ENCODE measurements at places on chromosomes 5 and 9.

- no peak for DNase-seq
Observed at GRCh38 chr9:86664603-86665002, 282.7 kb downstream of the GAS1 start.

- DNase-seq, result no peak
Observed at GRCh38 chr5:65055938-65056337, 287.2 kb downstream of the CWC27 start.

DNA sequence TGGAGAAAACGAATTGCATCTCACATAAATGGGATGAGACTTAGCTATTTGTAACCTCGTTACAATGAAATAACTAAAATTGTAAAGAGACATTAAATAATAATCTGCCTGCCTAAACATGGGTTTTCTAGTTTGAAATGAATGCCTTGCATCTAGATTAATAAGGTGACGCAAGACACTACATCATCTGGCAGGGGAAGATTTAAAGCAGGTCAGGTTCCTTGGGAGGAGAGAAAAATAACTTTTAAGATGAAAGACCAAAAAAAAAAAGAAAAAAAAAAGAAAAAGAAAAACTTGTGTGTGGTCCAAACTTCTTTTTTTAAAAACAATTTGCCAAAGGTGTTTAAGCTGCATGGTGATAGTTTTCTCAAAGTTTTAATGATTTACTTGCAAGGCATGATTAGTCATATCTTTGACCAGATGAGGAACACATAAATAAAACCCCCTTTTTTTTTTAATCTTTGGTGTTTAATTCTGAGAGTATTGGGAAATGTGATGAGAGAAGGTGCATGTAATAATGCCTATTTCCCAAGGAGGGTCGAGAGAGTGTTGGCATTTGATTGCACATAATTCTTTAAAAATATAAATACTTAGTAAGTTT lies 122.9 kb upstream of the ADAMTSL1 start:
- DNase-seq, result no peak

- DNase-seq, result no peak
Observed at GRCh38 chr5:2983583-2984300, 232.3 kb upstream of the IRX2 start.

DNA sequence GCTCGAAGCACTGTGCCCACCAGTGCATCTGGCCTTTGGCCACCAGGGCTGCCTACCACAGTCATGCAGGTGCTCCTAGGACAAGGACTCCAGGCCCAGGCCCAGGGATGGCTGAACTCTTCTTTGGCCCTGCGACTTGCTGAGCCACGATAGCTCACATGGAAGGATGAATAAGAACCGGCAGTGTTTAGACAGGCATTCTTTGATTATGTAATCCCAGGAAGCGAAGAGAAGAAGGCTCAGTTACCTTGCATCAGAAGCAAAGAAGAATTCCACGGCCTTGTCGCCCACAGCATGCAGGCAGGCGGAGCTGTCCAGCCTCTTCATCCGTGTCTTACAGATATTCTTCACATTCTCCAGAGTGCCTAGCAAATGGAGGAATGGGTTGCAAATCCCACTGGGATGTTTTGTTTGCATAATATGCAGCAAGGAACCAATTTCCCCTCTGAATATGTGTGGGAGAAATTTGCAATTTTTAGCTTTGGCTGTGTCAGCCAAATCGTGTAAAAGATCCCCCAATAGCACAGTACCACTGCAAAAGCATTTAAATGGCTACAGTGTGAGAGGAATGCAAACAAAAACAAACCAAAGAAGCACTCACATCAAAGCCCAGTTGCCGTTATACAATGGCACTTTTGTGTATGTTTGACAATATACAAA lies 29.1 kb downstream of the GFPT2 start:
- DNase-seq, result no peak

- no peak for DNase-seq
Observed at GRCh38 chr9:8424786-8425410, 625.3 kb upstream of the DMAC1 start.

DNA sequence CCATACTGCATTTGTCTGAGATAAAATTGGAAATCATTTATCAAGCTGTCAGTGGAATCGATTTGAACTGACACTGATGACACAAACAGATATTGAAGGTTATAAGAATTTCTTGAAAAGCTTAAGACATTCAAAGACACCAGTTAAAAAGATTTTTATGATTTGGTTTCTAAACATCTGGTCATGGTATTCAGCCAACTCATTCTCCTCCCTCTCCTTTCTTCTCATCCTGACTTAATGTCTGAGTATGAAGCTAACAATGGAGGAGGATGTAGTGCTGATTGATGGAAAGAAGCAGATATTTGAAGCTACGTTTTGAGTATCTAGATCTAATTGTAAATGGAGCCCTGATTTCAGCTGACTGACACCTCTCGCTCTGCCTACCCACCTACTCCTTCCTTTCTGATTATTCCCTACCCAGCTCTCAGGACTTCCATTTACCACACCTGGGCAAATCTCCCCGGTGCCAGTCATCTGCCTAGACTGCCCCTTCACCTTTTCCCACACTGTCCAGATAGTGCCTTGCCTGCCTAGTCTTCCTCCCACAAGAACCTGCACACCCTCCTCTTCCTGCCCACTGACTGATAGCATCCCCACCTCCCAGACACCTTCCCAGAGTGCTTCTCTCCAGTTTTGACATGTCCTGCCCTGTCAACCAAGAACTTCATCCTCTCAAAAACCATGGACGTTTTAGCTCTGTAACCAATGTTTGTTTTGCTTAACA lies 20.7 kb upstream of the LIFR start:
- DNase-seq, result no peak
